ENCODE measurements at places on chromosomes 7 and 10. TPM values are rescaled to one million over a fixed set of nuclear protein-coding genes. Genes with fewer than 3 reads are reported as not detected.

GRCh38 chr10:26914898-26915297 is 54.1 kb upstream of the ABI1 start:
- no peak for DNase-seq

GRCh38 chr10:18352175-18352574 is 212.0 kb downstream of the CACNB2 start:
- no peak for DNase-seq

DNA sequence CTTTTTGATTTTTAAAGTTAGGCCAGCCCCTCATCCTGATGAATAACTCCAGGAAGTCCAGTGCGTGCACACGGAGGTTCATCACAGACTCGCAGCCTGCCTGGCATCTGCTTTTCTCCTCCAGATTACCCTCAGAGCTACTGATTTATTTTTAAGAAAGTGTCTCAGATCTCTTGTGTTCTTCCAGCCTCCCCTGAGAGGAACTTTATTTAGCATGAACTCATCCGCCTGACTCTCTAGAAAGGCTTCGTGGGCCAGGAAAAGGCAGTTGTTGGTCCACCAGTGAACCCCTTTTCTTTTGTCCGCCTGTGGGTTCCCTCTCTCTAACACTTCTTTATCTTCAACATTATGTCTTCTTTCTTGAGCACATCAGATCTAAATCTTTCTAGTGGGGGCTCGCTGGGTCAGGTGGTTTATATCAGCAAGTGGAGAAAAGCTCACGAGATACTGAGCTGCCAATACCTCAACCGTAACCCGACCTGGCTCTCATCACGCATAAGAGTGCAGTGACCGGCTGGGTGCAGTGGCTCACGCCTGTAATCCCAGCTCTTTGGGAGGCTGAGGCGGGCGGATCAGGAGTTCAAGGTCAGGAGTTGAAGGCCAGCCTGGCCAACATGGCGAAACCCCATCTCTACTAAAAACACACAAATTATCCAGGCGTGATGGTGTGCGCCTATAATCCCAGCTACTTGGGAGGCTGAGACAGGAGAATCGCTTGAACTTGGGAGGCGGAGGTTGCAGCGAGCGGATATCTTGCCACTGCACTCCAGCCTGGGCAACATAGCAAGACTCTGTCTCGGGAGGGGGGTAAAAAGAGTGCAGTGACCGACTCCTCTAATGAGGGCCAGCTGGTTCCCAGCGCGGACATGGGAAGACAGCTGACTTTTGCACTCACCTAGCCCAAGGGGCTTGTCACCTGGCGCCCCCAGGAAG is 162.3 kb downstream of the CCDC3 start:
- no peak for DNase-seq

Gene SH2D4B
- not detected for total RNA-seq

Measured in cardiac septum (tissue), 1 donor.